ENCODE measurements at places on chromosomes 2 and 18. TPM values are rescaled to one million over a fixed set of nuclear protein-coding genes. Genes with fewer than 3 reads are reported as not detected.

GRCh38 chr2:206688990-206689389 is 29.2 kb downstream of the DYTN start:
- no peak for DNase-seq

GRCh38 chr2:25032094-25032493 is 9.8 kb upstream of the EFR3B start:
- DNase-seq = no peak

DNA sequence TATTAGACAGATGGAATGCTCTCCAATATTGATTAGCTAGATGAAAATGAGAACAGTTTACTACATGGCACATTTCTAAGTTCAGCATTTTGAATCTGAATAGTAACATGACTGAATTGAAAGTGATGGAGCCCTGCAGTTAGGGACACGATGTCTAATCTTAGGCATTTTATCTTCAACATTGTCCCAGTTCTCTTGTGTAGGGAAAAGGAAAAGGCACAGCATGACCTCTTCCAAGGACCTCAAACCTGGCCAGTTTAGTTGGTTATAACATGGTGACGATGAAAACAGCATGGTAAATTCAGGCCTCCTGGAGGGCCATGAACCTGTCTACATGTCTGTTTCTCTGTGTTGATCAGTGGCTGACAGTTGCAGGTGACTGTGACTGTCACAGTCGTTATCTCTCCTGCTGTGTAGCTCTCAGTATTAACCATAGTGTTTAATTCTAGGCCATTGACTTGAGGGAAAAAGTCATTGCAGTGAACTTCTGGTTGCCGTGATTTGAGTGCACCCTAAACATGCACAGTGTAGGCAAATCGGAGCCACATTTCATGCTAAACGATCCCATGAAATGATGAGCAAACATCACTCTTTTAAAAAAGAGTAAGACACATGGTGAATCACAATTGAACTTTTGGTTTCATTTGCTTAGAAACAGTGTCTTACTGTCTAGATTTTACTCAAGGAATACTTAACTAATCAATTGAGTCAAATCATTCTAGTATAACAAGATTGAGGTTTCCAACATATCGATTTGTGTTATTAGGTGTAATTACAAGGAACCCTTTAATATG is 129.7 kb downstream of the PHLPP1 start:
- no peak for DNase-seq

DNA sequence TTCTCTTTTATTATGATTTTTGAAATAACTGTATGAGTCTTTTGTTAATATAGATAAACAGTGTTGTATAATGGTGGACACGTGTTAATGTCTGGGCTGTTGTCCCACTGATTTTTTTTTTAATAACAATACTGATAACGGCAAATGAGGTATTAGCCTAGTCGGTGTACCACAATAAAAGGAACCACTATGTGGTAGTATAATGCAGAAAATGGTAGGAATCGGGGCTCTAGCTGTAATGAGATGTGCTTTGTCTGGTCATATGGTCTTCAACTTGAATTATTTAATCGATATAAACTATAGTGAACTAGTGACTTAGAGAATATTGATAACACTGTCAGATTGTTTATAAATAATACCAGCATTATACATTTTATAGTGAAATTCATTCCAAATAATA is 517.9 kb upstream of the SPHKAP start:
- DNase-seq = no peak

GRCh38 chr18:12327510-12328178 is 19.6 kb downstream of the TUBB6 start:
- peak; percentile 94 for DNase-seq

GRCh38 chr2:215920244-215921100 is 92.9 kb downstream of the MREG start:
- DNase-seq = peak; percentile 70

DNA sequence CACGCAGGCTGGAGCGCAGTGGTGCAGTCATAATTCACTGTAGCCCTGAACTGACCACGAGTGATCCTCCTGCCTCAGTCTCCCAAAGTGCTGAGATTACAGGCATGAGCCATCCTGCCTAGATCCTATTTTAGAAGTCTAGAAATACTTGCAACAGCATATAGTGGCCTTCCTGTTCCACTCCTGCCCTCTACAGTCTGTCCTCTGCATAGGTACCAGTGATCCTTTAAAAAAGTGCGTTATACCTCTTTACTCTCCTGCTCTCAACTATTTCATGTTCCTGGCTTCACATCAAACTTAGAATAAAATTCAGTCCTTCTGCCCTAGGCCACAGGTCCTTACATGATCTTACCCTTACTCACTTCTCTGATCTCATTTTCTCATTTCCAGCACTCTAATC is 6.0 kb downstream of the COMMD1 start:
- DNase-seq = no peak

GRCh38 chr2:121210691-121211090 is 74.3 kb downstream of the TFCP2L1 start:
- no peak for DNase-seq

- no peak for DNase-seq
Observed at GRCh38 chr2:119715409-119716283, 36.6 kb downstream of the TMEM177 start.

DNA sequence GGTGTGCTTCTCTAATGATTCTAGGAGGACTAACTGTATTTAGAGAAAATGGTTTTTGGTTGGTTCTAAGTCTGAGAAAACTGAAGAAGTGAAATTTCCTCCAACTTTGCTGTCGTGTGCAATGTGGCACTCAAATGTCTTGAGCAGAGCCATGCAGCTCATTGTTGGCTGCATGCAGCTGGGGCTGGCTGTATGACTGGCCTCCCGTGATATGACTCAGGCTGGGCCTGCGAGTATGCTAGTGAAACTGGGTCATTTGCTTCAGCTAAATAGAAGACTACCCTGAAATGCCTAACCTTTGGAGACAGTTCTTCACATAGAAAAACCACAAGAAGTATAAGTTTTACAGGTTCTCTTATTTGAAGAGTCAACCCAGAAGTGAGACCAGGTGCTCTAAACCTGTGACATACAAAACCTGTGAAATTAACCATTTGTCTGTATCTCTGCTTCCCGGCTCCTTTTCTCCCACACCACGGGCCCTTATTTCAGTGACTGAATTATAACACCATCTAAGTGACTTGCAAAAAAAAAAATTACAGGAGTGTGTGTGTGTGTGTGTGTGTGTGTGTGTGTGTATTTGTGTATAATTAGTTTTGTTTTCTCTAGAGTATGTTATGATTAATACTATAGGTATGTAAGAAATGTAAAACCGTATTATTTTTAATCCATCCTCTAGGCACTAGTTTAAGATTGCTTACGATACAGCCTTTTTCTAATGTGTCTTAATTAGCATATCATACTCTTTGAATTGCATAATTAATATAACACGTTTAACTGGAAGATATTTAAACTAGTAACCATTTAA is 15.9 kb downstream of the POLI start:
- DNase-seq = peak; percentile 60

GRCh38 chr2:240834377-240834975 is 14.5 kb upstream of the KIF1A start:
- no peak for DNase-seq

- DNase-seq = no peak
Observed at GRCh38 chr2:237438080-237438940, 24.3 kb upstream of the COL6A3 start.

GRCh38 chr18:11666176-11666575 is 22.9 kb upstream of the GNAL start:
- no peak for DNase-seq

Gene C2orf66
- 0.07 TPM for polyA plus RNA-seq

Gene FAM110C
- 2.5 TPM for polyA plus RNA-seq

Gene ALKAL2
- 0.72 TPM for polyA plus RNA-seq

Gene PMAIP1
- polyA plus RNA-seq = 0.18 TPM

Gene PRLH
- not detected for polyA plus RNA-seq

Gene ZSWIM2
- polyA plus RNA-seq = not detected

Measured in right cardiac atrium (tissue), 5 donors.